Fibroblast of skin of abdomen (primary cell): ENCODE measurements at places on chromosomes 5 and 9.
A peak's percentile ranks its signal among the peaks of the same experiment; 100 is the strongest.

GRCh38 chr5:97100476-97100875 lies 41.9 kb downstream of the LIX1 start:
- peak; percentile 22 for DNase-seq

- no peak for DNase-seq
Measured at GRCh38 chr5:76716456-76717157, 681 bp downstream of the F2R start.

DNA sequence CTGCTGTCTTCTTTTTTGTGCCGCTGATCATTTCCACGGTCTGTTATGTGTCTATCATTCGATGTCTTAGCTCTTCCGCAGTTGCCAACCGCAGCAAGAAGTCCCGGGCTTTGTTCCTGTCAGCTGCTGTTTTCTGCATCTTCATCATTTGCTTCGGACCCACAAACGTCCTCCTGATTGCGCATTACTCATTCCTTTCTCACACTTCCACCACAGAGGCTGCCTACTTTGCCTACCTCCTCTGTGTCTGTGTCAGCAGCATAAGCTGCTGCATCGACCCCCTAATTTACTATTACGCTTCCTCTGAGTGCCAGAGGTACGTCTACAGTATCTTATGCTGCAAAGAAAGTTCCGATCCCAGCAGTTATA lies 17.1 kb downstream of the F2R start:
- DNase-seq, result no peak

GRCh38 chr5:54820346-54821134 lies 164.9 kb downstream of the ESM1 start:
- peak; percentile 55 for DNase-seq

GRCh38 chr9:80957801-80958200 lies 731.5 kb downstream of the TLE1 start:
- peak; percentile 40 for DNase-seq

DNA sequence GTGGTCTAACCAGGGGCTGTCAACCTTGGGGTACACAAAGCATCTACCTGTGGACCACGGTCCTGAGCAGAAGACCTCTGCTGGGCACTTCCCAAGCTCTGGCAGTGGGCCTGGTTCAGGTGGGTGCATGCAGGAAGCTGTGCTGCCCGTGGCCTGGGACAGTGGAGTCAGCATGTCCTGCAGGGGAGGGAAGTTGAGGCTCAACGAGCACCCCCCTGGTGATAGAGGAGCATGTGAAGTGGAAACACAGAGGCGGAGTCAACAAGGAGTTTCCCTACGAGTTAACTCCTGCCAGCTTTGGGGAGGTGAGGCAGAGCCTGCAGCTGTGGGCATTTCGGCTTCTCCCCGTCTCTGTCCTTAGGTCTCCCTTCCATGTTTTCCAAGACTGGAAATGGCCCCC lies 67.5 kb upstream of the IRX2 start:
- no peak for DNase-seq

DNA sequence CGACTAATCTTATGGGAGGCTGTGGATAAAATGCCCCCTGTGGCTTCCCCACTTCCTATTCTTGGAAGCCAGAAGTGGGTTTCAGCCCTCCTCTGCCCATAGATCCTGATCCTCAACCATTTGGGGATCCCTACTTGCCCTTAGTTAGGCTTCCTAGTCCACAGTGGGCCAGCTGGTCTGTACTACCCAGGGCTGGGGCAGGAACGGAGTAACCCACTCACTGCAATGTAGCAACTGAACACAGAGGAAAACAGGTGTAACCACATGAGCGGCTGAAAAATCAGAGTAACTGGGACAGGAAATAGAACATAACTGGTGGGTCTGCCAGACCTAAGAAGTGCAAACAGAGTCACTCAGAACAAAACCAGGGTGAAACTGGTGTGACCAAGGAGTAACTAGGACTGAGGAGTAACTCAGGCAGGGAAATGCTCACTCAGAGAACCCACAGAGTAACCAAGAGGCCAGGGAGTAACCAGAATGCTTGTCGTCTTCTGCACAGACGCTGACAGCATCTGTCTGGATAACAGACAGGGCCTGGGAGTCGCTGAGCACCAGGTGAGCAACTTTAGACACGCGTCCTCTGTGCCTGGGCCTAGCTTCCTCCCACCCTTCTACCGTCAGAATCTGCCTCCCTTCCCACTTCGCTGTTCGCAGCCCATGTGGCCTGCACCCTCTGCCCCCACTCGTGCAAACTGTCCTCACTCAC lies 1.0 kb downstream of the AQP3 start:
- no peak for DNase-seq

DNA sequence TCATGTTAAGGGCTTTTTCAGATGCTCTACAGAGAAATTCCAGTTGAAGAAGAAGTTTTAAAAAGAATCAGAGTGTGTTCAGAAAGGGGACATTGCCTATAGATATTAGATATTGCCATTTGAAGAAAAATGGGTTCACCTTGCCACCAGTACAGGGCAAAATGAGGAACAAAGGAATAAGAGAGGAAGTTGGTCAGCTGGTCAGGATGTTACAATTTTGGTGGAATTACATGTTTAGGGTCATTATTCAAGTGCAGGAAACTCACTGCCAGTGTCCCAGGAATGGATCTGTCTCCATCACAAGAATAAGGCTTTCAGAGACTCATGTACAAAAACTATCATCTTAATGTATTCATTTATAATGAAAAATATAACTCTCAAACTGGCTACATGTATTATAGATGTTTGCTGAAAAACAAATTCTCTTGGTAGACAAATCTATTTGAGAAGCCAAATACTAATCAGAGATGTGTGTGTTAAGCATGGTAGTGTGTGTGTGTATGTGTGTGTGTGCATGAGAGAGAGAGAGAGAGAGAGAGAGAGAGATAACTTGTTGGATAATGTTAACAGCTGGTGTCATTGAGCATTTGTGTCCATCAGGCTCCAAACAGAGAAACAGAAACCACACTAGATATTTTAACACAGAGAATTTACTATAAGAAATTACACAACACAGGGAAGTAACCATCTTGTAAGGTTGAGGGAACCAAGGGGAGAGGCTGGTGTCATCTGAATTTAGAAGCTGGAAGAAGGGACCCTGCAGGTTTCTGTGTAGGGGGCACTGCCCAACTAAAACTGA lies 5.0 kb upstream of the C1QTNF3 start:
- DNase-seq, result no peak

- DNase-seq, result peak; percentile 45
Measured at GRCh38 chr5:126503602-126504104, 80.4 kb downstream of the GRAMD2B start.
